ENCODE measurements at places on chromosomes 1 and 21.

- no peak for DNase-seq
These were observed 10.1 kb downstream of the GPATCH2 start for GRCh38 chr1:217620814-217621213.

DNA sequence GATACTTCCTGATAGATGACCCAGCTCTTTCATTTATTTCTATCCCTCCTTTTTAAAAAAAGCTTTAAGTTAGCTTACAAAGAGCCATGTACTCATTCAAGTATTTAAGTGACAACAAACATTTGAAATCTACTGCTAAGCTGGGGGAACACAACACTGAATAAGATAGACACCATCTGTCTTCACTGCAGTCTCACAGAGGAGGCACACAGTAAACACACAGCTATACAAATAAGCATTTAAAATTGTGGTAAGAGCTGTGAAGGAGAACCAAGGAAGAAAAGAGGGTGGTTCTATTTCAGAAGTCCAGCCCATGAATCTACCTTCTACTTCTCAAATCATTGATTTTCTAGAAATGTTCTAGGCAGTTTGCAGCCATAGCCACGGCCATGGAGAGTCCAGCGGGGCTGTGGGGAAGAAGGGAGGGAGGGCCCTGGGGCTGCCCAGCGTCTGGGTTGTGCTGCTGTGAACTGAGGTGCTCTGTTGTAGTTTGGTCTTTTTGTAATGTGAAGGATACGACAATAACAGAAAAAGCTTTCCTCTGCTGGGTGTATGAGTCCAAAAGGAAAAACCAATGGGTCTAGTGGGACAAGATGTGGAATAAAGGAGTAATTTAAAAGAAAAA lies 28.2 kb downstream of the PRDM2 start:
- DNase-seq = no peak

GRCh38 chr1:93690921-93691789 lies 9.5 kb upstream of the BCAR3 start:
- DNase-seq = no peak

DNA sequence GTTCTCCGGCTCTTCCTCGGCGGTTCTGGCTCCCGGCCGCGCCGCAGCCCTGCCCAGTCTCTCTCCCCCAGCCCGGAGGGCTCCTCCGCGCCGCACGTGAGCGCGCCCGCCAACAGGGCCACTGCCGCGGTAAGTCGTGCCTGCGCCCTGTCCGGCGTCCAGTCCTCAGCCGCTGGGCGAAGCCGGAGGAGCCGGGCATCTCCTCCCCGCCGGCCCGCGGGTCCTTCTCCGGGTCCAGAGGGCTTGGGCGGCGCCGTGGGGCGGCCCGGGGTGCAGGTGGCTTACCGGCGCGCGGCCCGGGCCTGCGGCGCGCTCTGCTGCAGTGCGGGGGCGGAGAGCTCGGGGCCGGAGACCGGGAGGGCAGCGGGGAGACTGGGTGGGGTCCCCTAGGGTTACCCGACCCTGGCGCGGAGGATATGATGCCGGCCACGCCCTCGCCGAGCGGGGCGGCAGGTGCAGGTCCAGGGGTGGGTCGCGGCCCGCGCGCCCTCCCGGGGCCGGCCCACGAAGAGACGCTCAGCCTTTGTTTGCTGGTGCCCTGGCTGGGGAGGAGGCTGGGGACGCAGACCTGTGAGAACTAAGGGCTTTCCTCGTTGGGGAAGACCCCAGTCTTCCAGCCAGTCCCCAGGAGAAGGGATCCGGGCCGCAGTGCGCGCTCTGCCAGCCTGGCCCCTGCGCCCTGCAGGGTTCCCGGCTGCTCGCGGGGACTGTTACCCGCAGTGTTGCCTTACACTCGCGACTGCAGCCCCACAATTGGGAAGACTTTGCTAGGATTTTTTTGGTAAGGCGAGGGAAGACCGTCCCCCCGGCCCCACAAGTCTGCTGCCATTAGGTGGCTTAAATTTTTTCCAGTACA lies at the start of gene DOP1B:
Gene DOP1B (plus strand): TSS at position 10 of the 856 bp plus-strand sequence. CDS start 7,910 bp downstream, outside the sequence.
- no peak for DNase-seq

- no peak for DNase-seq
These were observed 289.7 kb downstream of the HHAT start for GRCh38 chr1:210618369-210618768.

- DNase-seq = no peak
These were observed 533 bp upstream of the RGL1 start for GRCh38 chr1:183804387-183804786.

DNA sequence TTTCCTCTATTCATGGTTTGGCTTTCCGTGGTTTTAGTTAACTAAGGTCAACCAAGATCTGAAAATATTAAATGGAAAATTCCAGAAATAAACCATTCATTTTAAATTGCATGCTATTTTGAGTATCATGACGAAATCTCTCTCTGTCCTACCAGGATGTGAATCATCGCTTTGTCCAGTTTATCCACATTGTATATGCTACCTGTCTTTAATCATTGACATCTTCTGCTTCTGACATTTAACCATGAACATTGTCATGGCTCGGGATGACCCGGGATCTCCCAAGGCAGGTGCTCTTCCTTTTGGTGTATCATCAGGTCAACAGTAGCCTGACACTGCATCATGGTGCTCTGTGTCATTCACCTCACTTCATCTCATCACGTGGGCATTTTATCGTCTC lies 125.5 kb upstream of the HNRNPU start:
- no peak for DNase-seq

DNA sequence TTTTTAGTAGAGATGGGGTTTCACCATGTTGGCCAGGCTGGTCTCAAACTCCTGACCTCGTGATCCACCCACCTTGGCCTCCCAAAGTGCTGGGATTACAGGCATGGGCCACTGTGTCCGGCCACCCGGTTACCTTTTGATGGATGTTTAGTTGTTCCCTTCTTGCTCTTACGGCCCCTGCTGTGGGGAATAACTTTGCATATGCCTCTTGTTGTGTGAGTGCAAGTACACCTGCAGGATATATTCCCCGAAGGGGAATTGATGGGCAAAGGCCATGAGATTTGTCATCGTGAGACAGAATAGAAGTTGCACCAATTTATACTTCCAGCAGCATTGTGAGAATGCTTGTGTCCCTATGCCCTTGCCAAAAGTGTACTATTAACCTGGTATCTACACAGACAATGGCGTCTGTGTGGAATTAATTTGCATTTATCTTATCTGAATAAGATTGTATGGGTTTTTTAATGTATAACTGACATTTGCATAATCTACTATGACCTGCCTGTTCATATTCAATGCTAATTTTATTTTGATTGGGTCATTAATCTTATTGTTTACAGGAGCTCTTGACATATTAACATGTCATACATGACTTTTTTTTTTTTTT lies 8.1 kb downstream of the IL6R start:
- DNase-seq = no peak

GRCh38 chr1:209030454-209031167 lies 552.9 kb upstream of the CAMK1G start:
- DNase-seq = no peak
